ENCODE measurements at places on chromosomes 4 and X. TPM values are rescaled to one million over a fixed set of nuclear protein-coding genes. Genes with fewer than 3 reads are reported as not detected.

Gene PAK3
- total RNA-seq = not detected

Gene GRPR
- 0.05 TPM for total RNA-seq

Gene CTSO
- 1.1 TPM for total RNA-seq

Gene MBNL3
- total RNA-seq = not detected

Gene LDB2
- total RNA-seq = not detected

Gene RAB9B
- 0.05 TPM for total RNA-seq

Gene SLC4A4
- total RNA-seq = 2.6 TPM

Gene TLL1
- 0.14 TPM for total RNA-seq

Gene DMRTC1
- not detected for total RNA-seq

Gene PCDH19
- total RNA-seq = 0.05 TPM

Gene BMX
- total RNA-seq = not detected

Gene FRMD7
- total RNA-seq = not detected

Gene GAGE1
- not detected for total RNA-seq

All from A549 treated with DMSO at 1 μM for 4 hours (cell line).